ENCODE measurements at places on chromosomes 3 and 15.

DNA sequence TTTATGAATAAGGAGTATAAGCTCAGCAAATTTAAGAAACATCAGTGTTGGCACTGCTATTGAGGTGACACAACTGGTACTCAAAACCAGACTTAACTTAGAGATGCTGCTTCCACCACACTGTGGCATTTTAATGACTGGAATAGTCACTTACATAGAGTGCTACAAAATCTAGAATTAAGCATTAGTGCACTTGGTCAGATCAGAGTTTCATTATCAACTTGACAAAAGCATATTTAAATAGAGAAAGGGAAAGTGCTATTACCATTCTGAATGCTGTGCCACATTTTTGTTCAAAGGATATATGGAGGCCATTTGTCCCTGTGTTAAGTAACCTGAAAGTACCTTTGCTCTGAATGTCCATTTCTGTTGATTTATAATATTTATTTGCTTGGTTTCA is 800.7 kb upstream of the ALCAM start:
- DNase-seq, result no peak

DNA sequence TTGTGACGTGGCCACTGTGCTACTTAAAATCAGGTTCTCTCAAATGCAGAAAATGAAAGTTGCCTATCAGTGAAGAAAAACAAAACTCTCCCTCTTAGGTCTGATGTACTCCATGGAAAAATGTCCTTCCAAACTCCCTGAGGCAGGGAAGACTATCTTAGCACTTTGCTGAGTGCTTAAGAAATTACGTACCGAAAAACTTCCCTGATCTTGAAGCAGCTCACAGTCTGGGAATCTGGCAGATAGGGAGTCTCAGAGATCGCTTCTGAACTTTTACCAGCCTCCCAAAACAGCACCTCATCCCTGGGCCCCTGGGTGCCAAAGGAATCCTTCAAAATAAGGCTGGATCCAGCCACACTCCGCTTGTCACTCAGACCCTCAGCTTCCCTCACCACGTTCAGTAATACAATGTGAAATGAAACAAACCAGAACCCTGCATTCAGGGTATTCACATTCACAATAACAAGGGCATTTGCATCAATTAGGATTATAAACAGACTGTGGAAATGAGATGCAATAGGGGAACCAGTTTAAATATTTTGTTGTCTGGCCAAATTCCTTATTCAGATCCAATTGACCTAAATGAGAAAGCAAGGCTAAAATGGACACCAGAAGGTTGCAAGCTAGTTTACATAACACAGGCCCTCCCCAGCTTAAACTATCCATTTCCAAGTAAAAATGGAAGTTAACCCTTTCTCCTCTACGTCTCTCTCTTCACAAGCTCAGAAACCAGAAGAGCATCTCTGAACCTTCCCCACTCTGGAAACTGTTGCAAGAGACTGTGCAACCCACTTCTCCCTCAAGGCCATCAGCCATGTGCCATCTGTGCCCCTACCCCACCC is 20.9 kb downstream of the OSBPL10 start:
- no peak for DNase-seq

DNA sequence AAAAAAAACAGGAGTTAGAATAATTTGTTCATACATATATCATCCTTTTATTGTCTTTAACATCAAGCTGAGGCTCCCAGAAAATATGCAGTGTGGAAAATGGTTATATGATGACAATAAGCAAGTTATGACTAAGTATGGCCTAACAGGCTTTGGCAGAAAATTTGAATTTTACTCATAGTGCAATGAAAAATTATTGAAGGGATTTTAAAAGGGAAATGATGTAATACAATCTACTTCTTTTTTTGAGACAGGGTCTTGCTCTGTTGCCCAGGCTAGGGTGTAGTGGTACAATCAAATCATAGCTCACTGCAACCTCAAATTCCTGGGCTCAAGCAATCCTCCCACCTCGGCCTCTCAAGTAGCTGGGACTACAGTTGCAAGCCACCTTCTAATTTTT is 78.7 kb downstream of the FAIM start:
- DNase-seq, result no peak

DNA sequence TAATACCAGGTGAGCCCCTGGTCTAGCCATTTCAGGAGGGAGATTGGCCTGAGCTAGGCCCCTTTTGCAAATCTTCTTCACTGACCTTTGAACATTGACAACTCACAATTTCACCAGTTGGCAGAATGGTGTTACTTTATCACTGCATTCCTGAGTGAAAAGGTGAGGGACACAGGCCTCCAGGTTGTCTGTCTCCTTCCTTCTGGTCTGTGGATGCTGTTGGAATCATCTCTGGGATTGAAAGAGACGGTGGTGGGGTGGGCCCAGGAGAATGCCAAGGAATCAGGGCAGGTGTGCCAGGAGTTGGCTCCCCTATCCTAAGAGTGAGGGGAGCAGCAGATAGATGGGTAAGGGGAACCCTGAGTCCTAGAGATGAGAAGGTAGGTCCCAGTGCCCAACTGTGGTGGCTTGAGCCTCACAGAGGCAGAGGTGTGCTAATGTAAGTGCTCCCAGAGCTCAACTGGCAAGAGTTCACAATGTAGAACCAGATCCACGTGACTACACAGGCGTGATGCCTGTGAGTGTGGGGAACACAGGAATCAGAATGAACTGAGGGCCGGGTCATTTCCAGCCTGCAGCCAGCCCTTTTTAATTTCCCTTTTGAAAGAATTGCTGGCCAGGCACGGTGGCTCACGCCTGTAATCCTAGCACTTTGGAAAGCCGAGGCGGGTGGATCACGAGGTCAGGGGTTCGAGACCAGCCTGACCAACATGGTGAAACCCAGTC is 11.2 kb downstream of the C3orf62 start:
- DNase-seq, result no peak

GRCh38 chr15:46365572-46365971 is 730.7 kb downstream of the SQOR start:
- DNase-seq, result no peak

DNA sequence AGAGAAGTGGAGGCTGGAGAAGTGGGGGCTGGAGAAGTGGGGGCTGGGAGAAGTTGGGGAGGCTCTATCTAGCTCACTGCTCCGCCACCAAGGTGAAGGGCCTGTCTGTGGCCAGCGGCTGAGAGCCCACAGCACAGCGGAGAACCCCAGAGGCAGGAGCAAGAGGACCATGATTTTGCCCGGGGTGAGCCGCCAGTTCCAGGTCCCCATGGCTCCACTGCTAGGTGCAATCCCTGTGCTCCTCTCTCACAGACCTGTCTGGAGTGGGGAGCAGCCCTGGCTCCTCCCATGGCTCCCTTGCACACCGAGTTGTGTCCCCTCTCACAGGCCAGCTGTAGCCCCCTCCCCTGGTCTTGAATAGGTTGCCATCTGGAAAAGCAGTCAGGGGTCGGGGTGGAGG is 4.7 kb upstream of the NRROS start:
- no peak for DNase-seq

DNA sequence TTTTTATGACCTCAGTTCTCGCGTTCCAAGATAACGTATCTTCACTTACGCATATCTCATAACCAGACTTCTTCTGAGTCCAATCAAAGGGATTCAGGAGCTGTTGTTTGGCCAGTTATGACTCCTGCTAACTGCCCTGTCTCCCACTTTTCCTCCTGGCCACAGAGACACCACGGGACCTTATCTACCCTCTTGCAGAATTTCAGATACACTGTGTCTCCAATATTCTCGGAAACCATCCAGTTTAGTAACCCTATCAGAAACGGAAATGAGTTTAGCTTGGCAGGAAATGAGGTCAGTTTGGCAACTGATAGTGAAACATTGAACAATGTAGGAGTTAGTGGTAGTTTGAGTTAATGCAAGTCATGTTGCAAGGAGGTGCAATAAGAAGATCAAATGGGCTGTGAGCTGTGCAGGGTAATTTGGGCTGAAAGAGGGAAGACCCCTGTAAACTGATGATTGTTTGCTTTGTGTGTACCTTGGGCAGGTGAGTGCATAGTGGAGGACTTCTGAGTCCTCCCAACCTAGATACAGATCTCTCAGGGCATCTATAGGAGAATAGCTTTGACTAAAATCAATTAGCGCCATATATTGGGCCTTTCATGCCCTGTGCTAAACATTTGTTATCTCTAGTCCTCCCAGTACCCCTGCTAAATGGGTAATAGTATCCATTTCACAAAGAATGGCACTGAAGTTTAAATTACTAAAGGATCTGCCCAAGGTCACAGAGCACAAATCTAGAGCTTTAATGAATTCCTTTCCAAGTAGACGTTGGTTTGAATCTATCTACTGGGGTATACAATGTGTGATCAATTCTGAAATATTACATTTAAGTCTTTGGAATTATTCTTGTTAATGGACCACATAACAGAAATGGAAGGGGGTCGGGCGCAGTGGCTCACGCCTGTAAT is 41.3 kb upstream of the PIK3CB start:
- DNase-seq, result no peak

DNA sequence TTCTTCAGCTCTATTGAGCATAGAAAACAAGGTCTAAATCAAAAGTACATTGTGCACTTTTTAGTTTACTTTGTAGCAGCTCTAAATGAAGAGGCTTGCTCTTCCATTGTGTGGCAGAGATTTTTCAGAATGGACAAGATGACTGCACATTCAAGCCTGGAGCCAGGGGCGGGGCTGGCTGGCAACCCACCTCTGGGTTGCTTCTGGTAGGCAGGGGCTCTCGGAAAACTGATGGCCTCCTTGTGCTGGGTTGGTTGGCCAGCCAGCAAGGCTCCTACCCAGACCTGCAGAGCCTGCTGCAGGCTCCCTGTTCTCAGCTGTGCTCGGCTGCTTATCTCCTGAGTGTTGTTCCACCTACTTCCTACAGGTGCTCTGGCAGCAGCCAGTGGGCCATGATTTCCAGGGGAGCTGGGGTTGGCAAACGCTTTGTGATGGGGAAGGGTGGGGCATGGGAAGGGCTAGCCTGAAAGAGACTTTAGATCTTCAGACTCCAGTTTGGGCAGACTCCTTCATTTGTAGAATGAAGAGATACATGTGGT is 8.8 kb downstream of the BSN start:
- DNase-seq, result no peak

- no peak for DNase-seq
These were observed 1433.9 kb upstream of the CADM2 start for GRCh38 chr3:83524901-83525300.

- DNase-seq, result no peak
These were observed 723.8 kb downstream of the TUSC7 start for GRCh38 chr3:117433427-117433826.

GRCh38 chr3:146969356-146969755 is 364.2 kb upstream of the PLSCR5 start:
- no peak for DNase-seq

- DNase-seq, result no peak
These were observed 15.0 kb downstream of the LZTFL1 start for GRCh38 chr3:45826908-45827307.

- DNase-seq, result peak; percentile 71
These were observed 46.6 kb upstream of the ATP2B2 start for GRCh38 chr3:10551821-10552630.

DNA sequence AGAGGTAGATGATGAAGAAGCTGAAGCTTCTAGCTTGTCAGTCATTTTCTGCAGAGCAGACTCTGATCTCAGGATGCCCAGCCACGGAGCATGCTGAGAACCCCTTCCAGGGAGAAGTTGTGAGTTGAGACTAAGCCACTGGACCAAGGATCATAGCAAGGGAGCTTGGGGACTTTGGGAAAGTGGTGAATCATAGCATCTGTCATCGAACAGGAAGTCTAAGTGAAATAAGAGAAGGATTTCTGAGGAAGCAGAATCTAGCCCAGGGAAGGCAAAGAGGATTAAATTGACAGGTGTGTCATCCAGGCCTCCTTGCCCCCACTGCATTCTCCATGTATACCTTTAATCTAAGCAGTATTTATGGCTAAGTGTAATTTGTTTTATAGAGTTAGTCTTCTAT is 71.8 kb upstream of the TMEM108 start:
- DNase-seq, result no peak

GRCh38 chr15:60208709-60209108 is 189.1 kb downstream of the ANXA2 start:
- no peak for DNase-seq

DNA sequence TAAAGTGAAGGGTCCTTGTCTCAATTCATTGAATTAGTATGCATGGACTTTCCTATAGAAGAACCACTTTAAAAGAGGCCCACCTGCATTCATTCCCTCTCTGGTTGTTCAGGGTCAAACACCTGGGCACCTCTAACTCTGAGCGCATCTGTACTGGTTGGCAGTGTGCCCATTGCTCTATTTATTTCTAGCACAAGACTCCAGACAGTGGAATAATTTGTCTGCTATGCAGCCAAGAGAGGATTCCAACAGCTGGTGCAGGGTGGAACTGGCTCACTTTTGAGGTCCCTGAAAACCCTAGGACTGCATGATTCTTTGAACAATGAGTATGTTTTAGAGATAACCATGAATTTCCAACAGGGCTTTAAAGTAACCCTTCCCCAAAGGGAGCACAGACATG is 57.9 kb downstream of the CCDC33 start:
- DNase-seq, result no peak

DNA sequence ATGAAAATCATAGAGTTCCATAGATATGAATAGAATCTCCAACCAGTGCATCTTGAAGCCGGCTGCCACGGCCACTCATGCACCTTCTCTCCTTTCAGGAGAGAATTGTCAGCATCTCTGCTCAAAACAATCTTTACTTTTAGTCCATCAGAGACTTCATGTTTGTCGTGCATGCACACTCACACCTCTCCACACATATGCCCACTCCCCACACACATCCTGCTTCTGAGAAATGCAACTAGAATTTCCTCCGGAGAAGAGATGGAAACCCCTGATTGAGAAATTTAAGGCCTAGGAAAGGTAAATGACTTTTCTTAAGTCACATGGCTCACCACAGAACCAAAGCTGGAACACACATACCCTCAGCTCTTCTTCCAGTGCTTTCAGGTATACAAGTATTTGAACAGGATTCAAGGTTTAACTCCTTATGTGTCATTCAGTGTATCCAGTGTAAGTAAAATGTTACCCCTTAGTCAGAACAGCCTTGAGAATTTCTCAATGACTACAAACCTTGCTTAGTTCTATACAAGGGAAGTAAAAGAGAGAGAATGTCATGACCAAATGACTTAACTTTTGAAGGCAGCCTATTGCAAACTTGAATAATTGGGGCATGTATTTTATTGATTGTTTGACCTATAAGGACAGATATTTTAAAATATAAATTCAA is 69.1 kb upstream of the TSEN2 start:
- no peak for DNase-seq

GRCh38 chr3:37862219-37862902 is 681 bp downstream of the CTDSPL start:
- no peak for DNase-seq

DNA sequence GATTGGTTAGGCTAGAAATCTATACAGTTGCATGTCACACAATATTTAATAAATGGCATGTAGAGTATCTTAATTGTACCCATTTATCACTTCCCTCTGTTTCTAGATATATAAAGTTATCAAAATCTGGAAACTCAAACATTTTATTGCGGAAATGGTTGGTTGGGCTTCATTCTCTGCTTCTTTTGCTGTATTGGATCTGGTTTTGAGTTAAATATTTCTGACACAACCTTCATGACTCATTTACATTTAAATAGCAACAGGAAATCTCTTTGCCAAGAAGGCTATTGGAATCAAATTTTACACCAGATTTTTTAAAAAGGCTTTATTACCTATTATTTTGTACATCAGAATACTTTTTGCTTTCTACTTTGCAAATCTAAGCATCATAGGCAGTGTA is 153.8 kb downstream of the EBLN2 start:
- DNase-seq, result no peak
